Activated CD4-positive, alpha-beta T cell treated with anti-CD3 and anti-CD28 coated beads, Interleukin-2, Interleukin-6, amounts not matched to agents 100 ng/mL and 50 ng/mL, durations not matched to agents 16 hours and 8 hours (primary cell): ENCODE measurements at places on chromosomes 2 and 18.
A peak's percentile ranks its signal among the peaks of the same experiment; 100 is the strongest.

- no peak for DNase-seq
These were observed 33.0 kb upstream of the SNED1 start for GRCh38 chr2:240965296-240965904.

GRCh38 chr2:65320042-65320725, 92.6 kb downstream of the ACTR2 start:
- peak; percentile 82 for DNase-seq

DNA sequence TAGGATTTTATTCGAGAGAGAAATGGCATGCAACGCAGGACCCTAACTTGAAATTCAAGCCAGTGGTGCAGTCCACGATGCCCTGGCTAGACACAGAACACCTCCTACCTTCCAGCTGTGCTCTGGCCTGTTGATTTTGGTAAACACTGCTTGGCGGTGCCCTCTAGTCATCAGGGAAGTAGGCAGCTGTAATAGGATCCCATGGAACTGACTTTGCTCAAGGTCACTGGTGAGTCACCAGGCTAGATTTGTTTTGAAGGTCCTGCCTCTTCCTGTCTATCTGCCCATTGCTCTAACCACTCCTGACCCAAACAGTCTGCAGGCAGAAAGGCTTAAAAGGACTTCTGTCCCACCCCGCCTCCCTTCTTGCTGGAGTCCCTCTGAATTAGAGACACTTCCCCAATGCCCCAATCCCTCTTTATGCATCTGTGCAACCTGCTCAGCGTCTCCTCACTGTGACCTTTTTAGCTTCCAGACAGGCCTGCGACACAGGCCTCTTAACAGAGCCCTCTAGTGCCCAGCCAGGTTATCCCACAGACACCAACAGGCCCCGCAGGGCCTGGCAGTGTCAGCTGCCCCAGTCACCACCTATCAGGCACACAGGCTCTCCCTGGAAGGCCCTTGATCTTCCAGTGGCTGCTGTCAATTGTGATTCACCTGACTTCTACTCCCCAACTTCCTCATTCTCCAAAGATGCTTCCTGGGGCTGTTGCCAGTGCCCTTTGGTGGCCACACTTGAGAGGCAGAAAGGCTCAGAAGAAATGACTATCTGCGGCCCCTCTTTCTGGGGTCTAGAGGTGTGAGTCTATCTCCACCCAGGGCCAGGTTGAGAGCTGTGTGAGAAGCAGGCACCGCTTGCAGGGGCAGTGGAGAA, 5.2 kb downstream of the TMEM127 start:
- DNase-seq = peak; percentile 49

- no peak for DNase-seq
These were observed 219.7 kb downstream of the NDUFA10 start for GRCh38 chr2:239805414-239805813.

GRCh38 chr2:28821295-28821958, 10.8 kb downstream of the SPDYA start:
- peak; percentile 82 for DNase-seq

- no peak for DNase-seq
These were observed 2.4 kb upstream of the MERTK start for GRCh38 chr2:111896024-111896423.

GRCh38 chr18:37403788-37404187, 161.8 kb downstream of the CELF4 start:
- DNase-seq = no peak

DNA sequence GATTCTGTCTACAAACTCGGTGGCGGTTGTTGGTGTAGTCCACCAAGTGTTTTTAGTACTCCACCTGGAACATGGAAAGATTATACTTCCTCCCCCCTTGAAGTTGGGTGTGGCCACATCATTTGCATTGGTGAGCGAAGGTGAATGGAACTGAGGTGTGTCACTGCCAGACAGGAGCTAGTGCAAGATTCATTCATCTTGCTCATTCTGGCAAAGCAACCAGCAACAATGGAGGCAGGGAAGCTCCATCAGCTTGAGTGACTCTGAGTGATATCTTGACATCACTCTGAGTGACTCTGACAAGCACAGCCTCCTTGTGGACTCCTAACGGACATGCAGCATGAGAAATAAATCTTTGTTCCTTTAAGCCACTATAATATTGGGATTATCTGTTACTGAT, 54.7 kb upstream of the SLC1A4 start:
- no peak for DNase-seq

DNA sequence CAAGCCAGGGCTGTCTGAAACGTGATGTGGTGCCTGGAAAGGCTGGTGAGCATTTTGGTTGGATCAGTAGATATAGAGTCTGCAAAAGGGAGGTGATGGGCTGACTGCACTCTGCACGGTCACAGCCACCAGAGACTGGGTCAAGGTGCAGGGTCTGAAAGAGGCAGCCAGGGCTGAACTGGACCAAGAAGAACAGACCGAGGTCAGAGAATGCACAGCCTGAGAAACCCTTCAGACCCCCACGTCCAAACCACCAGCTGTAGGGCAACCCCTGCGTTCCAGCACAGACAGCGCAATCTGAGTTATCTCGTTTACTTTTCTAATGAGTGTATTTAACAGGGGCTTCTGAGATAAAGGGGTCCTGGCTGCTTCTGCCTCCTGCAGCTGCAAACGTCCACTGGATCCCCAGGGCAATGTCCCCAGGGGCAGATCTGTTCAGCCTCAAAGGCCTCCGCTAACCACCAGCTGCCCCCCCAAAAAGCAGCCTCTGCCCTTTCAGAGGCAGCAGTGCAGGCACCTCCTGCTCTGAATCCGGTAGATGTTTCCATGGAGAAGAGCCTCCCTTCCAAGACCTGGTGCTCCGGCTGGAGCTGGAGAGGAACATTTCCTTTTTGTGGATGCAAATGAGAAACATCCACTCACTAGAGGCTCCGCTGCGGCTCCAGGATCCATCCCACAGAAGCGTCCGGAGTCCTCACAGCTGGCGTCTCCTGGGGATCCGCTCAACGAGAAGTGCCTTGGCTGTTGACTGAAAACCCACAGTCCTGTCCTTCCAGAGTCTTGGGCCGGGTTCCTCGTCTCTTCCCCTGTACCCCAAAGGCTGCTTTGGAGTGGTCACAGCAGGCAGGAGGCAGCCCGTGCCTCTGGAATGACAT, 970 bp upstream of the KCNG2 start:
- DNase-seq = no peak

- DNase-seq = no peak
These were observed 4.0 kb downstream of the ARL4C start for GRCh38 chr2:234492717-234493485.

DNA sequence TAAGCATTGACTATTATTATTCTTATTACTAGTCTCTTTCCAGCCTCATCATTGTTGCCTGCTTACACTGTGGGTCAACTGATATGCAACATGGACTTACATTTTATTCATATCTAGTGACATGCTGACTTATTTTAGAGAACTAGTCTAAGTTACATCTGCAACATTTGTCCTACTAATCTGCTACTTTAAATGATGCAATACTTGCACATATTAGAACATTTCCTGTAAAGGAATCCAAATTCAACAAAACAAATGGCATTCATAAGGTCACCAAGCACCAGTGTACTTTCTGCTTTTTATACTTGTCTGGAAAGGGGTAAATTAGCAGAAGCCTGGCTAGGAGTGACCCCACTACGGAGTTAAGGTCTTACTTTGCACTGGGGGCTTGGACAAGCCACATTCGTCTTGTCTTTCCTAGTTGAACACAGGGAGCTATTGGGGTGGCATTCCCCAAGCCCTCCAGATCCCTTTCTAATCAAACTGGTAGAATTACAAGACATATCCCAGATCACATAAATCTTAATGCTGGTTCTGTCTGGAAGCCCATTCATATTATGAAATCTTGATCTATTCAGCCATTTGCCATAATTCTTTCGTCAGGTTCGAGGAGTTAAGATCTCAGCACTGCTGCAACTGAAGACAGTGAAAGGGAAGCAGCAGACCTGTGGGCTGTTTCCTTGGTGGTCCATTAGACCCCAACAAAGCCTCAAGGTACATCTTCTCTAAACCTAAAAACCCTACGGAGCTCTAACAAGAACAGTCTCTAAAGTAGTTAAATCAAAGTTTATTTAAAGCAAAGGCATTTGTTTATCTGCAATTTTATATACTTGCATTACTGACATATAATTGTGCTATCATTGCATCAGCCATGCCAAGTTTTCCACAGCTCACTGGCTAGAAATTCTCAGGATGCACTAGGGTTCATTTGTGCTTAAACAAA, 49.9 kb upstream of the RTN4 start:
- peak; percentile 12 for DNase-seq

DNA sequence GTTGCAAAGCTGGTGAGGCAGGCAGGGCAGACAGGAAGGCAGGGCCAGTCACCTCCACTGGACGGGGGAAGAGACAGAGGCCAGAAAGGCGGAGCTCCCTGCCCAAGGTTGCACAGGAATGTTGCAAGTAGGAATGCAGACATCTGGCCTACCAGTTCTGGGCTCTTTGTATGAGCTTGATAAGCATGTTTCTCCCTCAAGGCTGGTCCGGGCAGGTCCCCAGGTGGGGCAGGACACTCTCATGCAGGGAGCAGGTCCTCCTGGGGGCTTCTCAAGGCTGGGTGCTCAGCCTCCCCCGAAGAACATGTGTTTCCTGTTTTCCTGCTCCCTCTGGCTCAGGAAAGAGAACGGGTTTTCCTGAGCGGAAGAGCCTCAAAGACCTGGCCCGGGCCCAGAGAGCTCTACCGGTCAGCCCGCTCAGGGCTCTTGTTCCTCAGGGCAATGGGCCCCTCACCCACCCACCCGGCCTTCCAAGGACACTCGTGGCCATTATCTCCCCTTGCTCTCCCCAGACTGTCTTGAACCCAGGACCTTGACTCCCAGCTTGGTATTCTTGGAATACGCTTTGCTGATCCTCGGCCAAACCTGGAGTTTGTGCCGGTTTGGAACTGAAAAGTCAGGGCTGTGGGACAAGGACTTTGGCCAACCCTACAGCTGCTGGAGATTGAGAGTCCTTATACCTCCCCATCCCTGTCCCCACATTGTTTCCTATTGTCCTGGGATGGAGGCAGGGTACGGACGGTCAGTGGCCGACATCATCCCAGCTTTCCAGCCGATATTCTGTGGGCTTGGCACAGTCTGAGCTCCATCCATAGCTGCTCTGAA, 87.7 kb upstream of the HAAO start:
- DNase-seq = no peak

- no peak for DNase-seq
These were observed 557.4 kb downstream of the SOX11 start for GRCh38 chr2:6249557-6249956.

- no peak for DNase-seq
These were observed 19.1 kb downstream of the MRPS9 start for GRCh38 chr2:105057005-105057404.

- DNase-seq = peak; percentile 64
These were observed 40.7 kb upstream of the GALR1 start for GRCh38 chr18:77208964-77209363.

GRCh38 chr2:219119422-219120043, 41.1 kb downstream of the NHEJ1 start:
- DNase-seq = peak; percentile 65

- DNase-seq = peak; percentile 68
These were observed 4.6 kb downstream of the SP140 start for GRCh38 chr2:230230087-230230486.

GRCh38 chr18:24964216-24964615, 387.8 kb downstream of the ZNF521 start:
- DNase-seq = peak; percentile 0

- no peak for DNase-seq
These were observed 79.3 kb upstream of the POU3F3 start for GRCh38 chr2:104774631-104775030.

DNA sequence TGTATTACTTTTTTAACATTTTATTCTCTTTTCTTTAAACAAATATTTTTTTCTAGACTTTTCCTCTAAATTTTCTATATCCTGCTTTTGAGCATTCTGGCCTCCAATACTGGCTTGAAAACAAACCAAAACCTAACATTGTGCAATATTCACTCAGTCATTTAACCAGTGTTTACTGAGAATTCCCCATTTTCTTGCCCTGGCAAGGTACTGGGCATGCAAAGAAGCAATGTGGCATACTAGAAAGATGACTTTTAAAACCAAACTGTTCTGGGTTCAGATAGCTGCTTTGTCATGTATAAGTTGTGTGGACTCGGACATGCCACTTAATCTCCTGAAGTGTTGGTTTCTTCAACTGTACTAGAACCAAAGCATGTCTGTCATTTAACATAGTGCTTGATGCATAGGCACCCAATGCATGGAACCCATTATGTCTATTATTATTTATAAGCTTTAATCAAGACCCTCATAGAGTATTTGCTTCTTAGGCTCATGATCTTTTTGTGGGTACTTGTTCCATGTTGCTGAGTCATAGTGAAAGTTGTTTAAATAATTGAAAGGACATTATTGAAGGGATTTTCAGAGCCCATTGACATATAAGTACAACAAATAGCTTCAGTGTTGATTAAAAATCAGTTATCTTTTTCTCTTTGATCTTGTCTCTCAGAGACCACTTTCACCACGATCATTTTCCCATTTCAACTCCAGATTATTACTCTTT, 185.4 kb upstream of the OSR1 start:
- DNase-seq = no peak

GRCh38 chr2:20015482-20016083, 3.1 kb upstream of the MATN3 start:
- peak; percentile 27 for DNase-seq

GRCh38 chr2:128642821-128643220, 324.2 kb upstream of the HS6ST1 start:
- no peak for DNase-seq

DNA sequence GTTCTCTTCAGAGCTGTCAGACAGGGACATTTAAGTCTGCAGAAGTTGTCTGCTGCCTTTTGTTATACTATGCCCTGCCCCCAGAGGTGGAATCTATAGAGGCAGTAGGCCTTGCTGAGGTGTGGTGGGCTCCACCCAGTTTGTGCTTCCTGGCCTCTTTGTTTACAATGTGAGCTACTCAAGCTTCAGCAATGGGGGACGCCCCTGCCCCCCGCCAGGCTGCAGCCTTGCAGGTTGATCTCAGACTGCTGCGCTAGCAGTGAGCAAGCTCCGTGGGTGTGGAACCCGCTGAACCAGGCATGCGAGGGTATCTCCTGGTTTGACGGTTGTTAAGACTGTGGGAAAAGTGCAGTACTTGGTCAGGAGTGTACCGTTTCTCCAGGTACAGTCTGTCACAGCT, 24.0 kb upstream of the PAIP2B start:
- no peak for DNase-seq

GRCh38 chr2:73202156-73203054, at the start of gene NOTO:
Gene NOTO (plus strand): TSS chr2:73202574. CDS start chr2:73202667, 93 bp downstream.
- no peak for DNase-seq

DNA sequence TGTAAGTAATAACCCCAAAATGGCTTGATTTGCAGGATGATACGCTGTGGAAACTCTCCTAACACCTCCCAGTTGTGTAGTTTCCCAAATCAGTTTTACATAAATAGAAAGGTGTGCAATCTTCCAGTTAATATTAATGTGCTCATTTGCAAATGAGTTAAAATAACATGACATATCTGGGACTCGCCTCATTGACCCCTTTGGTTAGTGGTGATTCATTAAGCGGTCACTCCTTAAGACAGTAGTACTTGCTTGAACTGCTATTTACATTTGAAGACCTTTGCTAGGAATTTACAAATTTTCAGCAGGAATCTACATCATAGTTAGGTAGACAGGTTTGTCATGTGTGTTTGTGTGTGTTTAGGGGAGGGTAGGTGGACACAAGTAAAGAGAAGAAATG, 1367.7 kb upstream of the CELF4 start:
- DNase-seq = no peak

GRCh38 chr2:175883586-175884194, 118.4 kb downstream of the LNPK start:
- no peak for DNase-seq
